Liver (tissue), 10 donors: ENCODE measurements at places on chromosomes 7 and 10.
A peak's percentile ranks its signal among the peaks of the same experiment; 100 is the strongest.

GRCh38 chr7:27111751-27112277, 9.3 kb upstream of the HOXA2 start:
- H3K36me3 ChIP-seq, result no peaks in the 10 kb centered on the region
- peaks cover 3% of the 10 kb centered on the region for H3K4me1 ChIP-seq
- H3K27me3 ChIP-seq, result peaks cover 7% of the 10 kb centered on the region
- H3K27ac ChIP-seq, result peak overlapping the region; percentile 46
- DNase-seq, result no peak

- H3K4me3 ChIP-seq, result no peak overlapping the region
- H3K36me3 ChIP-seq, result no peaks in the 10 kb centered on the region
- H3K4me1 ChIP-seq, result no peaks in the 10 kb centered on the region
- no peak overlapping the region for H3K27ac ChIP-seq
- no peak for DNase-seq
Observed at GRCh38 chr10:3714967-3715366, 70.0 kb downstream of the KLF6 start.

DNA sequence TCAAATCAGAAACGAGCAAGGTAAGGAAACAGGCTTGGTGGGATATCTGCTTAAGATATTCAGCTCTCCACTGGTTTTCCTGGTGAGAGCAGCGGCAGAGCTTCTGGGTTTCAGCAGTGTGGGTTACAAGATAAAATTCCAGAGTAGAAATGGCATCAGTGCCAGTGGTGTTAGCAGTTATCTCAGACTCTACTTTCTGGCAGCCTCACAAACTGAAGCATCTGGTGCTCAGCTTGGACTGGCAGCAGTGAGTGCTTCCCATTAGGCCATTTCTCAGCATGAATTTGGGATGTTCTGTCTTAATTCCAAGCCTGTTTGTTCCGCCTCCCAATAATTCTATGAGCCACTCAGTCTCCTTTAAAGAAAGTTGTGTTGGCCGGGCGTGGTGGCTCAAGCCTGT, 6.9 kb upstream of the GSTO2 start:
- H3K36me3 ChIP-seq, result peaks cover 50% of the 10 kb centered on the region
- H3K27ac ChIP-seq, result no peak overlapping the region
- H3K27me3 ChIP-seq, result no peaks in the 10 kb centered on the region
- DNase-seq, result no peak

DNA sequence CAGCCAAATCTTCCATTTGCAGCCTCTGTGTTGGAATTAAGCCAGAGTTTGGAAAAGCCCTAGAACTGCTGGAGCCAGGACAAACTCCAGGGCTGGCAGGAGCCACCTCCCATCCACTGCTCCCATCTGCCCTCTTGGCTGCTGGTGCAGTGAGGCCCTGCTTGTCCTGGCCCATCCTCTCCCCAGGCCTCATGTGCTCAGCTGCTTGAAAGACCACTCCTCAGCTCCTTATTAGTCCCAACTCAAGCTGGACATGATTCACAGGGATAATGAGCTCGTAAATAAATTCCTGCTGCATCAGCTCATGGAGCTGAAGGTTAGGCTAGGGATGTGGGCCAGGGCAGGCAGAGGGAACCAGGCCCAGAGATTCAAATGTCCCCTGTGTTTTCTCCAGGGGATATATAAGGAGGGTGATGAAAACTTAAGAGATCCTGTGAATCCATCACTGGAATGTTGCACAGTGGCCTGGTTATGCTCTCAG, 282.8 kb downstream of the RPS24 start:
- DNase-seq, result peak; percentile 16
- no peaks in the 10 kb centered on the region for H3K4me1 ChIP-seq
- H3K4me3 ChIP-seq, result no peak overlapping the region
- H3K36me3 ChIP-seq, result no peaks in the 10 kb centered on the region
- H3K27ac ChIP-seq, result no peak overlapping the region

DNA sequence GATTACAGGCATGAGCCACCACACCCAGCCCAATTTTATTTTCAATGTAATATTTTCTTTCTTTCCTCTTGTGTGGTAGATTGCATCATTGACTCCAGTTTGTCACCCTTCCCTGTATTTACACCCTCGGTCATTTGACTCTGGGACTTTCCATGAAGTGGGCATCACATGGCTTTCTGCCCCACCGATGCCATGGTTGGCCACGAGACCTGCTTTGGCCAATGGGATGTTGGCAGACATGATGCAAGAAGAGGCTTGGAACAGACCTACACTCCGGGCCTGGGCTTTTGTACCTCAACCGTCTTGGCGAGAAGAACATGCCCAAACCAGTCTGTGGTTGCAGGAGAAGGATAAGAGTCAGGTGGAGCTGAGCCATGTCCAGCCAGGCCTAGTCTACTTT, 38.8 kb upstream of the CACUL1 start:
- no peaks in the 10 kb centered on the region for H3K36me3 ChIP-seq
- no peaks in the 10 kb centered on the region for H3K27me3 ChIP-seq
- no peaks in the 10 kb centered on the region for H3K4me1 ChIP-seq
- DNase-seq, result no peak
- no peak overlapping the region for H3K27ac ChIP-seq

- H3K27me3 ChIP-seq, result no peaks in the 10 kb centered on the region
- no peaks in the 10 kb centered on the region for H3K36me3 ChIP-seq
- no peak overlapping the region for H3K27ac ChIP-seq
- H3K4me1 ChIP-seq, result no peaks in the 10 kb centered on the region
Observed at GRCh38 chr7:138784692-138785091, 13.1 kb upstream of the TMEM213 start.

DNA sequence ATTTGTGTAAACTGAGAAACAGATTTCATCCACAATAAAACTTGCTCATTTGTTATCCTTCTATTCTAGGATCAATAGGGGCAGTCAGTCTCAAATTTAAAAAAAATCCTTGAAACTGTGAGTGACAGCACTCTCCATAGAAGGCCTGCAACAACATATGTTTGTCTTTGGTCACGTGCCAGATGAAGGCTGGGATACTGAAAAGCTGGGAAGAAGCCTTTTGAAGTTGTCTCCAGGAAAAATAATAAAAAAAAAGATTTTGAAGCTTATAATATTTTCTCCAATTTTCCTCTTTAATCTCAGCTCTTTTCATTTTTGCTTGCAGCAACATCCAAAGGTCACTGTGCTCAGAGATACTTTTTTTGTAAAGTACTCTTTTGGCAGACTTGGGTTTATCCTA, 128.6 kb upstream of the SLC26A5 start:
- H3K4me3 ChIP-seq, result no peak overlapping the region
- no peak overlapping the region for H3K27ac ChIP-seq
- no peaks in the 10 kb centered on the region for H3K36me3 ChIP-seq
- no peak for DNase-seq

GRCh38 chr10:28975891-28976531, 298.7 kb downstream of the BAMBI start:
- no peak overlapping the region for H3K4me3 ChIP-seq
- no peaks in the 10 kb centered on the region for H3K4me1 ChIP-seq
- H3K36me3 ChIP-seq, result no peaks in the 10 kb centered on the region
- no peak for DNase-seq

DNA sequence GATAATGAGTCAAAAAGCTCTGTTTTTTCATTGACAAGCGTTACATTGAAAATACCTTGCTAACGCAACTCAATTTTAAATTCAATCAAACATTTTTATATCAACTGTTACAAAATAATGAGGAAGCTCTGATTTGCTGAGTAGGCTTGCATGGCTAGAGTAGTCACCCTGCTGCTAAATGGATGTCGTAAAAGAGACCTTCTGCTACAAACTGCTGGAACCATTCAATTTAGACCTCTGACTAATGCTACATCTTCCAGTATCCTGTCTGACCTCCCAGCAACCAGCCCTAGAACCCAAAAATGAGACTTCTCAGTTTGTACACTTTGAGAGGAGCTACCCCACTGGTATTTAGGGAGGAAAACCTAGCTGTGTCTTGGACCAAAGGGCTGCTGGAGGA, 84.0 kb upstream of the ELMO1 start:
- DNase-seq, result no peak
- no peak overlapping the region for H3K4me3 ChIP-seq
- H3K36me3 ChIP-seq, result no peaks in the 10 kb centered on the region

DNA sequence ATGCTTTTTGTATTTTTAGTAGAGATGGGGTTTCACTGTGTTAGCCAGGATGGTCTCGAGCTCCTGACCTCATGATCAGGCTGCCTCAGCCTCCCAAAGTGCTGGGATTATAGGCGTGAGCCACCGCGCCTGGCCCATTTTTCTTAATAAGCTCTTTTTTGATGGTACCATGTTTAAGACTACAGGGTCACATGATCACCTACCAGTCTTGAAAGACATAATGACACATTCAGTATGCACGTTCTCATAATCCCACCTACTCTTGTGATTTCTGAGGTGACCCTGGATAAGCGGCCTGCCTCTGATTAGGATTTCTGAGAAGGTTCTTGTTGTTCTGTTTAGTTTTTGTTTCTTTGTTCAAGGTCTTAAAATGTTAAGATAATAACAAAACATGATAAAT, 43.7 kb upstream of the PLXNA4 start:
- no peak for DNase-seq
- no peaks in the 10 kb centered on the region for H3K27me3 ChIP-seq
- no peaks in the 10 kb centered on the region for H3K36me3 ChIP-seq
- H3K4me1 ChIP-seq, result peaks cover 5% of the 10 kb centered on the region
- no peak overlapping the region for H3K4me3 ChIP-seq

DNA sequence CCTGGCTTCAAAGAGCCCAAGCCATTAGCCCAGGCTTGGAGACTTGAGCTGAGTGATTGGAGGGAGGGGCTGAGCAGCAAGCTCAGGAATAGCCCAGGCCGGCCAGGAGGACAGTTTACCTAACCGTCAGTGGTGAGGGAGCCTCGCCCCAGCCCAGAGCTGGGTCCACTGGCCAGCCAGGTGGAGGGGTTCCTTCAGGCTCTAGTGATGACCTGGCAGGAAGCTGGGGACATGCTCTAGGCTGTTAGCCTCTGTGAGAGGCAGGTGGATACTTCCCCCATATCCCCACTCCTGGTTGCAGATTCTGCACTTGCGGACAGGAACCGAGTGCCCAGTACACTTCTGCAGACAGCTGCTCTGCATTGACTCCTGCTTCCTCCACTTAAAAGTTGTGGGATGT, 61.2 kb upstream of the ANTXRL start:
- DNase-seq, result peak; percentile 20
- H3K4me3 ChIP-seq, result no peak overlapping the region
- H3K27ac ChIP-seq, result no peak overlapping the region
- H3K27me3 ChIP-seq, result no peaks in the 10 kb centered on the region

DNA sequence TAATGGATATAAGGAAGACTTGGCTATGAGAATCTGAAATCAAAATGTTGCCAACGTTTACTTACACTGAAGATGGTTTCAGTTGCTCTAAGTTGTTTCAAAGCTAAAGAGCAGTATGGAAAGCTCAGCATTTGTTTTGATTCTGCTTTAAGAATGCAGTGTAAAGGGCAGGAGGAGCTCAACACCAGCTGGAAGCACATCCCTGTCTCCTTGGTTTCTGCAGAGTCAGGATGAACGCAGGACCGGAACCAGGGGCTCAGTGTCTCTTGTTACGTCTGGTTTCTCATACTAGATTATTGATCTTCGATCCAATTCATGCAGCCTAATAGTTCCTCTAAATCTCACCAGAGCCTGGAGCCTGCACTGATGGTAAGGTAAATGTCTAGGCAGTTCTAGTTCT, 24.1 kb downstream of the ZRANB1 start:
- no peak for DNase-seq
- H3K4me3 ChIP-seq, result no peak overlapping the region
- peaks cover 21% of the 10 kb centered on the region for H3K36me3 ChIP-seq
- H3K27ac ChIP-seq, result no peak overlapping the region

- peaks cover 16% of the 10 kb centered on the region for H3K36me3 ChIP-seq
- no peak for DNase-seq
- peak overlapping the region; percentile 60 for H3K27ac ChIP-seq
- H3K4me3 ChIP-seq, result peak overlapping the region; percentile 74
Observed at GRCh38 chr7:42931447-42931833, 534 bp downstream of the PSMA2 start.

GRCh38 chr7:128189231-128189930, 51.7 kb upstream of the LEP start:
- no peaks in the 10 kb centered on the region for H3K4me1 ChIP-seq
- H3K27ac ChIP-seq, result no peak overlapping the region
- no peaks in the 10 kb centered on the region for H3K27me3 ChIP-seq

DNA sequence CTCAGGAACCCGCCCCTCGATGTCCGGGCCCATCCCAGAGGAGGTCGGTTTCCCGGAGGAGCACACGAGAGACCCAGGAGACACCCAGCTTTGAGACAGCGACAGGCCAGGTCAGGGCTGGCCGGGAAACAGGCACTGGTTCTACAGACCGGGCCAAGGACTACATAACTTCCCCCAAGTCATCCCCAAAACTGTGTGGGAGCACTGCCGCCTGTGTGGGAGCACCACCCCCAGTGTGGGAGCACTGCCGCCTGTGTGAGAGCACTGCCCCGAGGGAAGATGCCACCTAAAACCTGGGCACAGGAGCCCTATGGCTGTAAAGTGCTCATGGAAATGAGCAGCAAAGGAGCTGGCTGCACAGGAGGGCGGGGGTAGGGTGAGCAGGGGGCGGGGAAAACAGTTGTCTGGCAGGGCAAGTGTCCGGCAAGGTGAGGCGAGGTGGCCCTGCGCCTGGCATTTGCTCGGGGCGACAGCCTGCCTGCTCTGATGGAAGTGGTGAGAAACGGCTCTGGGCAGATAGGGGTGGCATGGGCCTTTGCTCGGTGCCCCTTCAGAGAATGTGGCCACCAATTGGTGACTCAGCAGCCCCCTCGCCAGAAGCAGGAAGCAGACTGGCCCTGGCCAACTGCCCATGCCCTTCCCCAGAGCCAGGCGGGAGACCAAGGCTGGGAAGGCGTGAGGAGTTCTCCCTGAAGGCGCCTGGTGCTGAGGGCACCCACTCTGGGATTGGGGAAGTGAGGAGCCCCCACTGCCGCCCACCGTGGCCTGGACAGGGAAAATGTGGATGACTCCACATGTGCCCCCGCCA, 26.2 kb downstream of the PAPOLB start:
- H3K27me3 ChIP-seq, result no peaks in the 10 kb centered on the region
- H3K27ac ChIP-seq, result no peak overlapping the region
- no peak overlapping the region for H3K4me3 ChIP-seq
- no peak for DNase-seq
- H3K36me3 ChIP-seq, result no peaks in the 10 kb centered on the region

- no peak for DNase-seq
- no peaks in the 10 kb centered on the region for H3K36me3 ChIP-seq
- H3K4me3 ChIP-seq, result no peak overlapping the region
- H3K27me3 ChIP-seq, result no peaks in the 10 kb centered on the region
- H3K4me1 ChIP-seq, result no peaks in the 10 kb centered on the region
- H3K27ac ChIP-seq, result no peak overlapping the region
Observed at GRCh38 chr7:98213888-98214810, 2.9 kb downstream of the BHLHA15 start.

DNA sequence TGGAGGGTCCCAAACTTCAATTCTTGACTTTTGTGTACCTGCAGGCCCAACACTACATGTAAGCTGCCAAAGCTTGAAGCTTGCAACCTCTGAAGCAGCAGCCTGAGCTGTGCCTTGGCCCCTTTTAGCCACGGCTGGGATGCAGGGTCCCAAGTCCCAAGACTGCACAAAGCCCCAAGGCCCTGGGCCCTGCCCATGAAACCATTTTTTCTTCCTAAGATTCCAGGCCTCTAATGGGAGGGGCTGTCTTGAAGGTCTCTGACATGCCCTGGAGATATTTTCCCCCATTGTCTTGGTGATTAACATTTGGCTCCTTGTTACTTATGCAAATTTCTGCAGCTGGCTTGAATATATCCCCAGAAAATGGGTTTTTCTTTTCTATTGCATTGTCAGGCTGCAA, 52.7 kb downstream of the MTURN start:
- DNase-seq, result no peak
- H3K4me3 ChIP-seq, result no peak overlapping the region
- H3K27me3 ChIP-seq, result no peaks in the 10 kb centered on the region
- H3K4me1 ChIP-seq, result no peaks in the 10 kb centered on the region
- H3K27ac ChIP-seq, result no peak overlapping the region

- no peaks in the 10 kb centered on the region for H3K4me1 ChIP-seq
- H3K27ac ChIP-seq, result no peak overlapping the region
- no peak for DNase-seq
- H3K27me3 ChIP-seq, result no peaks in the 10 kb centered on the region
Observed at GRCh38 chr7:68470836-68471435, 1127.3 kb upstream of the AUTS2 start.
